Midbrain (tissue), 1 donor: ENCODE measurements at places on chromosomes 6 and 20.

DNA sequence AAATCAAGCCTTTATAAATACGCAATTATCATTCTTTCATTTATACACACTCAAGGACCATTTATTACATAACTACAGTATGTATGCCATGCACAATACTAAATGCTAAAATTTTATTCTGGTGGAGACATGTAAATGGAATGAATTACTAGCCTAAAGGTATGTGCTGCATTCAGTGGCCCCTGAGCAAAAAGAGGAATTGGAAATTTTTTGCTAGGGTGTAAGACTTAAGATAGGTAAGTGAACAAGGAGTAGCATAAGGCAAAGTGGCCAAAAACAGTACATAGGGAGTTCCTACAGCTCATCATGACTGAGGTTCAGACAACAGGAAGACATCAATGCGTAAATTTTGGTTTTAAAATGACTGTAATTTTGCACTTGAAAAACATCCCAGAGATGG is 2.3 kb upstream of the MTFR2 start:
- no peak for DNase-seq

DNA sequence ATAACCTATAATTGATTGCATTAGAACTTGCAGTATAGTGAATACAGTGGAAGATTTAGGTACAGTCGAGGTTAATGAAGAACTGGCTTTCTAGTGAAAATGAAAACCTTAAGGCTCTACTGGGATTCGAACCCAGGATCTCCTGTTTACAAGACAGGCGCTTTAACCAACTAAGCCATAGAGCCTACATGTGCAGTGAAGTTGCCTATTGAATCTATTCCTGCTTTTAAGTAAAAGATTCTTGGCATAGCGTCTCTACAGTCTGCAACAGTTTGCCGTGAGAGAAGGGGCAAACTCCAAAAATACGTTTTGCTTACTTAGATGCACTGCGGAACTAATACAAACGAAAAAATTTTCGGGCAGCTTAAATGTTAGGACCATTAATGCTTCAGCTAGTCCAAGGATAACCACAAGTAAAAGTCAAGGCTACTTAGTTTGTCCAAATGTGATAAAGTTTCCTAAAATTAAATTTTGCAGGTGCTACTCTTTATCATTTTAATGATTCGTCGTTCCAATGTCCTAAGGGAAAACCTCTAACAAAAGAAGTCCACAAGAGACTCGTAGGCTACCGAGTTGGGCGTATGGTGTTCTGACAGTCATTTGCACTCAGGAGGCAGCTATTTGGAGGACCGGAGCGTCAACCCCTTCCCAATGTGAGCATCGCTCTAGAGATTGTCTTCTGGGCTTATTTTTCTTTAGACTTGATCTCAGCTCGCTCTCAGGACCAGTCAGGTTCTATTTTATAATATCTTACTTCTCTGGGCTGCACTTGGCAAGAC is 31.3 kb upstream of the ZSCAN23 start:
- DNase-seq = peak; percentile 59

GRCh38 chr6:151141685-151142084 is 98.1 kb upstream of the AKAP12 start:
- no peak for DNase-seq

DNA sequence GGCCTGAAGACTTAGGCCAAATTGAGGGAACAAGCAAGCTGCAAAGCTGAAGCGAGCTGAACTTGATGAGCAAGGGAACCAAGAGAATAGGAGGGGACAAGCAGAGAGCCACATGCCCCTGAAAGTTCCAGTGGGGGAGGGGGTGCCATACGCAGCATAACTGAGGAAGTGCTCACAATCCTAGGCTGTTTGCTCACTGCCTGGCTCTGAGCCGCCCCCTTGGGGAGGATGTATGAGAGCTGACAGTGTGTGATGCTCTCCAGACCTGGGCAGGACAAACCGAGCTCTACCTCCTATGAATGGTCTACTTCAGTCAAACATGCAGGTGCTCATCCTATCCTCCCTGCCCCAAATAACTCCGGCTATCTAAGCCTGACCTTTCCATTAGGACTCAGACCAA is 52.1 kb downstream of the FAXC start:
- no peak for DNase-seq

DNA sequence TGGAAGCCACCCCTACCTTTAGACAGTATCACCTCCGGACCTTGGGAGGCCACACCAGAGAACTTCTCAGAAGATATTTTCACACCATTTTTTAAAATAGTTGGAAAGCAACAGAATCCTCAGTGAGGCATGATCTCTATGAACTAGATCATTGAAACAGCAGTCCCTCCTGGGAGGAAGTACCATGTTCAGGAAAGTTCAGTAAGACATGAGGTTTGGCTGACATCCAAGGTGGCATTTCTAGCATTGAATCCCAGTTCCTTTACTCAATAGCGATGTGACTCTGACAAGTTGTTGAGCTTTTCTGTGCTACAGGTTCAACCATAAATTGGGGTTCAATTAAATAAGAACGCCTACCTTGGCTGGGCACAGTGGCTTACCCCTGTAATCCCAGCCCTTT is 169.0 kb downstream of the TBC1D7 start:
- no peak for DNase-seq

DNA sequence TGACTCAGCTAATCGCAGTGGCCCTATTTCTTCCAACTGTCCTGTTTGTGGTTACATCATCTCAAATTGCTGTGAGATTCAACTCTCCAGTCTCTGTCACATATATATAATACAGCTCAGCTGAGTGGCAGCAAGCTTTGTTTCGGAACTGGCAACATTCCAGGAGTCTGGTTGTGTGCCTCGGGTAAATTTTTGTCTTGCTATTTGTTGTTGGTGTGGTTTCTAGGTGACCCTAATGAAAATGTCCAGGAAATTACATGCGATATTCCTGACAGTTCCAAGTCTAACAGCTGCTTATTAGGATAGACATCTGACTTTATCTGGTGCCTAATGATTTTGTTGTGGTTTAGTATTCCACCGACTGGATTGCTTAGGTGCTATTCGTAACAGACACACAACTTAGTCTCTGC is 581.8 kb downstream of the CD109 start:
- peak; percentile 4 for DNase-seq

- DNase-seq = peak; percentile 73
Observed at GRCh38 chr20:3768342-3769130, 983 bp upstream of the ADISSP start.

DNA sequence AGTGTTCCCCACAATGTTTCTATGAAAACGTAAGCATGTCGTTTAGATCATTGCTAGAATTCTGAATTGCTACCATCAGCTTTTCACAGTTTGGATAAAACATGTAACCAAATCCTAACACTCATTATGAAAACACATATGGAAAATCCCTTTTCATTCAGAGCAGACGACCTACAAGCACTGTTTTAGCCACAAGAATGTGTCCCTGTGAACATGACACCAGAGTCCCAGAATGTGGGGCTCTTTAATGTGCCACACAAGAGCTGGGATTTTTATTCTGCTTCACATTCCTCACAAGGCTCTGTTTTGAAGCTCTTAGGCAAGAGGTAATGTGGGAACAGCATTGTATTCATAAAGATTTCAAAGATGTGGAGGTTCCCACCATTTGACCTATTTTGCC is 141.1 kb upstream of the CITED2 start:
- DNase-seq = no peak
